ENCODE measurements at places on chromosomes 16 and 17.
A peak's percentile ranks its signal among the peaks of the same experiment; 100 is the strongest.

DNA sequence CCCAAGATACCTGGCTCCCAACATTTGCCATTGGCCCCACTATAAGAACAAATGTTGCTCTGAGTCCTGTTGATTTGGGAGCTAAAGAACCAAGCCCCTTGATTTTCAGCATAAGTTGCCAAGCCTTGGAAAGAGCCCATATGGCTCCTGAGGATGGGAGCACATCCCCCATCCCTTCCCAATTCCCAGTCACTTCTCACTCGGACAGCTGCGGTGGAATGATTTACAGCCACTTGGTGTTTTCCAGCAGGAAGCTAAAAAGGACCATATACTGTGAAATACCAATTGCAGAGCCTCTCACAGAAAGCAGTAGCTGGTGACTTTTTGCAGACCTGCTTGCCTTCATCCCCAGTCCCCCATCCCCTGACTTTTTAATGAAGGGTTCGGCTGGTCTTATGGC is 524.6 kb downstream of the GRIN2A start:
- no peak for DNase-seq

GRCh38 chr16:81905277-81905676 is 106.0 kb downstream of the SDR42E1 start:
- no peak for DNase-seq

- DNase-seq, result peak; percentile 21
Observed at GRCh38 chr16:19886073-19886941, 1.7 kb upstream of the GPRC5B start.

DNA sequence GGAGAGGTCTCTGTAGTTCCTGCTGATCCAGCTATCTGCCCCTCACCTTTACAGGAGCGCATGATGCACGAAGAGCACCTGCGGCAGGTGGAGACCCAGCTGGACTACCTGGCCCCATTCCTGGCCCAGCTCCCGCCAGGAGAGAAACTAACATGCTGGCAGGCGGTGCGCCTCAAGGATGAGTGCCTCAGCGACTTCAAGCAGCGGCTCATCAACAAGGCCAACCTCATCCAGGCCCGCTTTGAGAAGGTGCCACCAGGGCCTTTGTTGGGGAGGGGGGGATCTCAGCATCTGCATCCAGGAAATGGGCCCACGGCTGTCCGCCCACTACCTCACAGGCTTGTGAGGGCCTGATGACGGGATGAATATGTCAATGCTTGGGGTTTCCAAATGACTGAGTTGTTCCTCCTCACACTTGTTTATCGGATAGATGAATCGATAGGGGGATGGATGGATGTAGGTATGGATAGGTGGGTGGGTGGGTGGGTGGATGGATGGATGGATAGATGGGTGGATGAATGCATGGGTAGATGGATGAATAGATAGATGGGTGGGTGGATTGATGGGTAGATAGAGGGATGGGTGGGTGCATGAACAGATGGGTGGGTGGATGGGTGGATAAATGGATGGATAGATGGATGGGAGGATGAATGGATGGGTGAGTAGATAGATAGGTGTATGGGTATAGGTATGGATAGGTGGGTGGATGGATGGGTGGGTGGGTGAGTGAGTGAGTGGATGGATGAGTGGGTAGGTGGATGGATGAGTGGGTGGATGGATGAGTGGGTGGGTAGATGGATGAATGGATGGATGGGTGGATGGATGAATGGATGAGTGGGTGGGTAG is 7.0 kb upstream of the KATNB1 start:
- DNase-seq, result no peak

- DNase-seq, result no peak
Observed at GRCh38 chr16:49307176-49307575, 25.5 kb upstream of the CBLN1 start.

- no peak for DNase-seq
Observed at GRCh38 chr17:7352503-7352889, 534 bp downstream of the KCTD11 start.

DNA sequence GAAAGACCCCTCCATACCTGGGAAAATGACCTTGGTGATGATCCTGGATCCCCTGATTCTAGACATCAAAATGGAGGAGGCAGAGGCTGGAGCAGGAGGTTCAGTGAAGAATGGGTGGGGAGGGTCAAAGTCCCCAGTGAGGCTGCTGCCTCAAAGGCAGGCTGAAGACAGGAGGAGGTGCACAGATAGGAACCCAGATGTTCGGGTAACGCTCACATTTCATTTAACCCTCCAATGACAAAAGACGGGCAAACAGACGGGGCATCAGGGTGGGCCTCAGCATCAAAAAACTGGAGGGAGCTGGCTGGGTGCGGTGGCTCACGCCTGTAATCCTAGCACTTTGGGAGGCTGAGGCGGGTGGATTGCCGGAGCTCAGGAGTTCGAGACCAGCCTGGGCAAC is at the start of gene ANKRD40CL:
ANKRD40CL (minus strand) TSS at position 73 of the 400 bp plus-strand sequence. CDS start 605 bp downstream, outside the sequence.
- DNase-seq, result no peak

DNA sequence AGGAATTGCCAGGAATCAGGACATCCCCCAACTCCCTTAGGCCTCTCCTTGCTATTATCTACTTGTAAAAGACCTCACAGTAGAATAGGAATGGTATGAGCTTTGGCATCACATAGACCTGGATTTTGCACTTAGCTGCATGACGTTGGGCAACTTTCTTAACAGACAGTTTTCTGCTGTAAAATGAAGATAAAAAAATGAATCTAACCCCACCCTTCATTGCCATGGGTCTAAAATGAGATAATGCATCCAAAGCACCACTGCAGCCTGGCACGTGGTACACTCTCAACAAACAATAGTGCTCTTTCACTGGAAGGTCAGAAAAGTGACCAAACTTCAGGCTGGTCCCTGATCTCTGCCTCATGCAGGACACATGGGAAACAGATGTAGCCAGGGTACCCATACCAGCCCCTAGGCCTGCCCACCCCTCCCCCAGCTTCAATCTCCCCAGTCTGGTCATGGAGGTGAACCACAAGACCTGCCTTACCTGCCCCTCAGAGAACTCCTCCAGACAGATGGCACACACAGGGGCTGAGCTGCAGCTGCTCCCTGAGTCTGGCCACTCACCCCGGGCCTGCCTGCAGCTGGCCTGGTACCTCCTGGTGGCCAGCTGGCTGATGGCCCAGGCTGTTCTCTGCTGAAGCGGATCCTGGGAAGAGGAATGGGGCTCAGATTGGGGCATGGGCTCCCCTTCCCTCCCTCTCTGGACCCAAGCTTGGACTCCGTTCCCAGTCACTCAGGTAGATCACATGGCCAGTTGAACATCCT is 8.5 kb upstream of the SUPT4H1 start:
- no peak for DNase-seq

- DNase-seq, result no peak
Observed at GRCh38 chr17:29633886-29634285, 11.2 kb upstream of the CORO6 start.

- no peak for DNase-seq
Observed at GRCh38 chr16:46706642-46707041, 17.2 kb downstream of the ORC6 start.

DNA sequence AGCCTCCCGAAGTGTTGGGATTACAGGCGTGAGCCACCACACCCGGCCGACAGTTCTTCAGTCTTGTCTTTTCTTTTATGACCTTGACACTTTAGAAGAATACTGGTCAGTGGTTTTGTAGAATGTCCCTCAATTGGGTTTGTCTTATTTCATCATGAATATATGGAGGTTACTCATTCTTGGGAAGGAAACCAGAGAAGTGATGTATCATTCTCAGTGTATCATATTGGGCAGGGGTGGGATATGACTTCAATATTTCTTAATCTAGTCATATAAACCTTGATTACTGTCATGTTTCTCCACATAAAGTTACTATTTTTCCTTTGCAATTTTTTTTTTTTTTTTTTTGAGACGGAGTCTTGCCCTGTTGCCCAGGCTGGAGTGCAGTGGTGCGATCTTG is 36.9 kb downstream of the SNTB2 start:
- DNase-seq, result no peak

- no peak for DNase-seq
Observed at GRCh38 chr17:57349541-57350247, 93.4 kb downstream of the MSI2 start.

DNA sequence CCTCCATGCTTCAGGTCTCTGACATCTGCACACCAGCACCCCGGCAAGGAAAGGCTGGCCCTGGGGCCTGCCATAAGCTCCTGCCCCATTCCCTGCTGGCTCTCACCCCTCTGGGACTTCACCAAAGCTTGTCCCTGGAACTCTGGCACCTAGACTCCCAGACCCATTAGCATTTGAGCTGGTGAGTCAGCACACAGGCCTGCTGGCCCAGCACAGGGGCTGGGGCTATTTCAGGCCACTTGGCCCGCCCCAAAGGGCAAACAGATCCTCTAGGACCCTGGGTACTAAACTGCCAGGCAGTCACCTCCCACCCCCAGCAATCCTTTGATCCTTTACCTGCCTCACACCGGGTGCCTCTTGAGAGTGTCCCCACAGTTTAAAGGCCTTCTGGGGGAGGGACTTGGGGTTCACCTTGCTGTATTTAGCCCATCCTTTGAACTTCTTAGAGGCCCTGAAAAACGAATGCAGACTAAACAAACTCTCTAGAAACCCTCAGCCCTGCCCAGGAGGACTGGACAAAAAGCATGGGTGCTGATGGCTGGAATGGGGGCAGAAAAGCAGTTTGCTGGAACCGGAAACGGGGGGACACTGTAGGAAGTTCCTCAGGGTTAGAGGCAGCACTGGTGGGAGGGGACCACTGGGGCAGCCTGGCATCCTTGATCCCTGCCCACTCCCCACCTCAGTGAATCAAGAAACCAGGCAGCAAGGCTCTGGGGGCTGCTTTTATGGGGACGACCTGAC is 3.2 kb upstream of the SAMD14 start:
- DNase-seq, result no peak

GRCh38 chr17:16521070-16521727 is 29.2 kb upstream of the LRRC75A start:
- peak; percentile 61 for DNase-seq

- DNase-seq, result no peak
Observed at GRCh38 chr17:74295625-74296547, 21.9 kb downstream of the DNAI2 start.

DNA sequence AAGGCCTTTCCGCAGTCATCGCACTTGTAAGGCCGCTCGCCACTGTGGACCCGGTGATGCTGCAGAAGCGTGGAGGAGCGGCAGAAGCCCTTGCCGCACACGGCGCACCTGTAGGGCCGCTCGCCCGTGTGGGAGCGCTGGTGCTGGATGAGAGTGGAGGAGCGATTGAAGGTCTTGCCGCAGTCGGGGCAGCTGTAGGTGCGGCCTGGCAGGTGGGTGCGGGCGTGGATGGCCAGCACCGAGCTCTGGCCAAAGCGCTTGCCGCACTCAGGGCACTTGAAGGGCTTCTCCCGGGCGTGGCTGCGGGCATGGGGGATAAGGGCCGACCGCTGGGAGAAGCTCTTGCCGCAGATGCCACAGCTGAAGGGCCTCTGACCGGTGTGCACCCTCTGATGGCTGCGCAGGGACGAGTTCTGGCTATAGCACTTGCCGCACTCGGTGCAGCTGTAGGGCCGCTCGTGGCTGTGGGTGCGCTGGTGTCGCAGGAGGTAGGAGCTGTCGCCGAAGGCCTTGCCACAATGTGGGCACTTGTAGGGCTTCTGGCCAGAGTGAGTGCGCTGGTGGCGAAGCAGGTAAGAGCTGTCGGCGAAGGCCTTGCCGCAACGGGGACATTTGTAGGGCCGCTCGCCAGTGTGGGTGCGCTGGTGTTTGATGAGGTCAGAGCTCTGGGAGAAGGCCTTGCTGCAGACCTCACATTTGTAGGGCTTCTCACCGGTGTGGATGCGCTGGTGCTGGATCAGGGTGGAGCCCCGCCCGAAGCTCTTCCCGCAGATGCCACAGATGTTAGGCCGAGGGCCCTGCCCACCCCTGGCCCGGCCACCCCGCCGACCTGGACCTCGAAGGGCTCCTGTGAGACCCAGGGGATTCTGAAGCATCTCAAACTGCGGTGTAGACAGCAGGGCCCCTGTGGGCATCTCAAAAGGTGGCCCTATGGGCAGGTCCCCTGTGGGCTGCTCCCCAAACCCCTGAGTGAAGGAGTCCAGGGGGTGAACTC is 1.5 kb downstream of the ZNF768 start:
- DNase-seq, result no peak

- no peak for DNase-seq
Observed at GRCh38 chr17:60077672-60078519, 825 bp downstream of the HEATR6 start.

DNA sequence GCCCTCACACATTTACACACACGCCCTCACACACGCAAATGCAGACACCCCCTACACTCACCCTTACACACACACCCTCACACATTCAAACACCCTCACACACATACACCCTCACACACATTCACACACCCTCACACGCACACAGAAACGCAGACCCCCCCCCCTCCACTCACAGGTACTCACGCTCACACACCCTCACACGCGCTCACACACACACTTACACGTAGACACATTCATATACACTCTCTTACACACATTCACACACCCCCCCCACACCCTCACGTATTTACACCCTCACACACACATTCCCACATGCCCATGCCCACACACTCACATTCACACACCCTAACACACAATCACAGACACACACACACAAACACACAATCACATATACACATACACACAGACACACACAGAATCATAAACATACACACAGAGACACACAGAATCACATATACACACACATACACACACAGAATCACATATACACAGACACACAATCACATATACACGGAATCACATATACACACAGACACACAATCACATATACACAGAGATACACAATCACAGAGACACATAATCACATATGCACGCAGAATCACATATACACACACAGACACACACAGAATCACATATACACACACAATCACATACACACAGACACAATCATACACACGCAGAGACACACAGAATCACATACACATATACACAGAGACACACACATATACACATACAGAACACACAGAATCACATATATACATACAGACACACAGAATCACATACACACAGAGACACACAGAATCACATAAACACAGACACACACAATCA is 250.1 kb upstream of the RPL38 start:
- no peak for DNase-seq

DNA sequence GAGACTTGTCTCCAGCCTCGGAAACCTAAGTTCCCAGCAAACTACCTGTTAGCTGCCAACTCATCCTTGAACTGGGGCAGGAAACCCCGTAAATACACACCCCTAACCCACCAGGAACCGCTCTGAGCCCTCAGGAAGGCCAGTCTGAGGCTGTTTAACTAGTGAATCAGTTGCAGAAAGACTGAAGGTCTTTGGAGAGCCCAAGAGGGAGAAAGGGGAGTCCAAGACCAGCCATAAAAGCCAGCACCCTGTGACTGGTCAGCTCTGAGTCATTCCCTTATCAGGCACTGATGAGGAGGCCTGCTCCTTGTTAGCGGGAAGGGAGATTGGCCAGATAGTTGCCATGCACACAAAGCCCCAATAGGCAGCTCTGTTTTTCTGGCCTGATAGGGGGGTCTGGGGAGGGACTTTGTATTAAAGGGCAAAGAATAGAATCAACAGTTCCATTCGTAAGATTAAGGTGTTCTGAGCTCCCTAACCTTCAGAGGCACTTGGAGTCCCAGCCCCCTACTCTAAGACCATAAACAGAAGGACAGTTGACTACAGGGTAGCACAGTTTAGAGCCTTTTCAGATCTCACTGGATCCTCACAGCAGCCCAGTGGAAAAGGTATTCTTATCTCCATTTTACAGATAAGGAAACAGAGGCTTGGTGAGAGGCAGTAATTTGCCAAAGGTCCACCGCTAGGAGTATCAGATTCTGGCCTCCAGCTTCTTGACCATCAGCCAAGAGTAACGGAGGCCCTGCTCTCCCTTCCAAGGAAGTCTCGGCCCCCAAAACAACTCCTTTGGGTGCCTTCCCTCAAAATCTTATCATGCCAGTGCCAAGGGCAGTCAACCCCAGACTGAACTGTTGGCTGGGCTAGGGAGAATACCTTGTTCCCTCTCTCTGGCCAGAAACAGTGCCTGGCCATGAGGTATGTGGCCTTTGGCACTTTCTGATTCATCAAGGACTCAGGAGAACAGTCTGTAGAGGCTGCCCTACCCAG is 2.2 kb upstream of the KRT19 start:
- no peak for DNase-seq

Data from DMS153 (cell line).